ENCODE measurements at places on chromosomes 1 and 21.

- no peak for DNase-seq
These were observed 5.8 kb downstream of the ITPKB start for GRCh38 chr1:226733304-226733703.

GRCh38 chr1:182389619-182390047 is 2.0 kb downstream of the GLUL start:
- DNase-seq, result no peak

GRCh38 chr21:29726044-29726443 is 213.8 kb downstream of the GRIK1 start:
- no peak for DNase-seq

DNA sequence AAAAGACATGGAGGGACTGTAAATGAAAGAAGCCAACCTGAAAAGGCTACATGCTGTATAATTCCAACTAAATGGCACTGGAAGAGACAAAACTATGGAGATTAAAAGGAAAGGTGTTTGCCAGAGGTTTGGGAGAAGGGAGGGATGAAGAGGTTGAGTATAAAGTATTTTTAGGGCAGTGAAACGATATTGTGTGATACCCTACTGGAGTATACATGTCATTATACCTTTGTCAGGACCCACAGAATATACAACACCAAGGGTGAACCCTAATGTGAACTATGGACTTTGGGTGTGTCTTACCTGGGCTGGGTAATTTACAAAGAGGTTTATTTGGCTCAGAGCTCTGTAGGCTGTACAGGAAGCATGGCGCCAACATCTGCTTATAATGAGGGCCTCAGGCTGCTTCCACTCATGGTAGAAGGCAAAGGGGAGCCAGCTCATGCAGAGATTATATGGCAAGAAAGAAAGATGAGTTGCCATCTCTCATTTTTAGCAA is 73.4 kb downstream of the CD2 start:
- no peak for DNase-seq

DNA sequence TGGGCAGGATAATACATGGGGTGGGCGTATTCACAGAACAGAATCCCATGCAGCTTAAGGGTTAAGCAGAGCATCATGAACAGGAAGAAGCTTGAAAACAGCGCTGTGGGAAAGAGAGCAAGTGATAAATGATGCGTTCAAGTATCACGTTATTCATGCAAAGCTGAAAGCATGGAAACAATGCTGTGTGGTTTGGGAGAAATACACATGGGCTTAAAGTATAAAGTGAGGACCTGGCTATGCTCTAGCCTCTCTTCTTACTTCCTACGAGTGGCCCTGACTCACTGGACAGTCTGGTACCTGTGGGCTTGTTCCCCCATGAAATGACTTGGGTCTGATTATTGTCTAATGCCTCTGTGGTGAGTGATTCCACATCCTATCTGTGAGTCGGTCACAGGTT is 25.7 kb downstream of the TMPRSS2 start:
- DNase-seq, result no peak

Measured in stimulated activated CD4-positive, alpha-beta T cell treated with anti-CD3 and anti-CD28 coated beads, Interleukin-4, amount 100 ng/mL, for 24 hours (primary cell).